PC-9 (cell line): ENCODE measurements at places on chromosomes 3 and 15.

- DNase-seq, result no peak
Measured at GRCh38 chr3:190996181-190996775, 133.8 kb upstream of the GMNC start.

DNA sequence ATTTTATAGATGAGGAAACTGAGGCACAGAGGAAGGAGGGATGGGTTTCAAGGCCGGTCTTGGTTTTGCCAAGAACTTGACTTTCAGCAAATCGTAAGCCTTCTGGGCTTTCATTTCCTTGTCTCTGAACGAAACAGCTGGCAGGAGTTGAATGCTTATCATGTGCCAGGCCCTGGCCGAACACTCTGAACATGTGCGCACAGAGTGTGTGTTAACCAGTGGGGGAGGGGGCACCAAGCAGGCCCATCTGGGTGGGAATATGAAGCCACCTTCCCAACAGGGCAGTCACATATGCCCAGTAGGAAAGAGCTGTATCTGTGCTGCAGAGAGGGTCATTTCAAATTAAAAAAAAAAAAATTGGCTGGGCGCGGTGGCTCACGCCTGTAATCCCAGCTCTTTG, 29.3 kb downstream of the ZNF710 start:
- DNase-seq, result no peak

DNA sequence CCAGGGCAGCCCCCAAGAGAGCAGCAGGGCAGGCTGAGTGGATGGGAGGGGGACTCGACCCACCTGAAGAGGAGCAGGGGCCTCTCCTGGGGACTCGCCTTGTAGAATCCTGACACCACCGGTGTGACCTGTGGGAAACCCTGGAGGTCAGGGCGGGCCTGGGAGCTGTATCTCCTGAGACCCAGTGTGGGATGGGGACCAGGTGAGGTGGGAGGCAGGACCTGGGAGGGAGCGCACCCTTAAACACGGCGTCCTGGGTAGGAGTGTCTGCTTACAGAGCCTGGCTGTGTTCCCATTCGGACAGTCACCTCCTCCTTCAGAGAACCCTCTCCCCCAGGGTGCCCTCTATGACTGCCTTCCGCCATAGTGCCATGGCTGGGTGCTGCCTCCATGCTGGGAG, 27.1 kb downstream of the C15orf39 start:
- no peak for DNase-seq

DNA sequence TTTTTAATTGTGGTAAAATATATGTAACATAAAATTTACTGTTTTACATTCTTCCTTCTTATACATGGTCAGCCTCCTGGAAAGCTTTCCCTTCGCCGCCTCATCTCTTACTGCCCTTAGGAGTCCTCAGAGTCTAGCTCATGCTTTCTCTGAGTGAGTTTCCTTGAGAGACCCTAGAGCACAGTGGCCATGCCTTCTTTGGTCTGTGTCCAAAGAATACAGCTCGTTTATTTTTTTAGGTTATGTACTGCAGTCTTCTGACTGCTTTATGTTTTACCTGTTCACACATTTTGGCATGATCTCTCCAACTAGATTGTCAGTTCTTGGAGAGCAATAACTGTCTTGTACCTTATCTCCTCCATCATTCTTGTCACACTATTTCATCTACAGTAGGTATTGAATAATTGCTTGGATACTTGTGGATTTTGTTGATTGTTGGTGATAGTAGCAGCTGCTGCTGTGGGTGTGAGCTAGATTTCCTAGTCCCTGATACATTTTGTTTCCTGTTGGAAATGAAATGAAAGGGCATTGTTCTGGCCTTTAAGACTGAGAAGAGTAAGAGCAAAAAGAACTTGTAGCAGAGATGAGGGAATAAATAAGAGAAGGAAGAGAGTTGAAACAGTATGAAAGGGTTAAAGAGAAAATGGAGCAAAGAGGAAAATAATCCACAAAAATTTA, 10.9 kb downstream of the ARIH2 start:
- no peak for DNase-seq

GRCh38 chr3:112767177-112767576, 79.5 kb downstream of the CD200R1L start:
- DNase-seq, result no peak
